ENCODE measurements at places on chromosomes 7 and 10. TPM values are rescaled to one million over a fixed set of nuclear protein-coding genes. Genes with fewer than 3 reads are reported as not detected.
A peak's percentile ranks its signal among the peaks of the same experiment; 100 is the strongest.

- H3K4me1 ChIP-seq, result no peaks in the 10 kb centered on the region
- H3K4me3 ChIP-seq, result no peak overlapping the region
- H3K27me3 ChIP-seq, result no peaks in the 10 kb centered on the region
- no peak overlapping the region for H3K27ac ChIP-seq
- H3K36me3 ChIP-seq, result no peaks in the 10 kb centered on the region
Observed at GRCh38 chr10:88507404-88507803, 75.7 kb downstream of the RNLS start.

DNA sequence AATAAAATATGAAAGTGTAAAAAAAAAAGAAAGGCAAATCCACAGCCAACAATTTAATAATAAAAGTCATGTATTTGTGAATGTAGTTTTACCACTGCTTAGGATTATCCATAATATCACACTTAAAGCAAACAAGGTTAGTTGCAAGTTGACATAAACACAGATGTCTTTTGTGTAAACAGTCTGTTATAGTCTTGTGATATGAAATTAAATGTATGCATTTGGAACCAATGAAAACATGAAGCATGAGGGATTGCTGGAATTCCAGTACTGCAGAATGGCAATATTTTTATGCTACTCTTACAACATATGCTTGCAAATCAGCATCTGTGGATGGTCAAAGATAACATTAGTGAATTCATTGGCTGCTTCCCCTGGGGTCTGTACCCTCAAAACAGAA, 148.1 kb downstream of the DNAJB9 start:
- H3K27ac ChIP-seq, result no peak overlapping the region
- H3K27me3 ChIP-seq, result no peaks in the 10 kb centered on the region

DNA sequence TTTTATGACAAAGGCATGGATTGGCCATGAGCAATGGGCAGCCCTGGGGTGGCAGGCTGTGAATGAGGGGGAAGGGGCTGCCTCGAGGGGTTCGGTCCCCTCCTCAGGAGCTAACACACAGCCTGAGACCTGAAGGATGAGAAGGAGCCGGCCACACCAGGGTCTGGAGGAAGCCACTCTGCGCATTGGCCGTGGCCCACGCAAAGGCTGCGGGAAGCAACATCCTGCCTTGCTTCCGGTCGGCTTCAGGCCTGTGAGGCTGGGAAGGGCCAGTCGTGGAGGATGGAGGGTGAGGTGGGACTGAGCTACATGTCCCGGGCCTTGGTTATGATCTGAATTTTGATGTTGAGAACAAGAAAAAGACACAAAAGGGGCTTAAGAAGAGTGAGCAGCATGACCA, 49.4 kb downstream of the RGS10 start:
- no peak overlapping the region for H3K4me3 ChIP-seq
- H3K27me3 ChIP-seq, result no peaks in the 10 kb centered on the region
- no peaks in the 10 kb centered on the region for H3K36me3 ChIP-seq
- H3K4me1 ChIP-seq, result peaks cover 30% of the 10 kb centered on the region

PPP1R9A gene
- total RNA-seq, result not detected

GRCh38 chr10:18325889-18326531, 185.8 kb downstream of the CACNB2 start:
- peak overlapping the region; percentile 35 for H3K27ac ChIP-seq
- H3K36me3 ChIP-seq, result no peaks in the 10 kb centered on the region
- DNase-seq, result peak; percentile 47

DNA sequence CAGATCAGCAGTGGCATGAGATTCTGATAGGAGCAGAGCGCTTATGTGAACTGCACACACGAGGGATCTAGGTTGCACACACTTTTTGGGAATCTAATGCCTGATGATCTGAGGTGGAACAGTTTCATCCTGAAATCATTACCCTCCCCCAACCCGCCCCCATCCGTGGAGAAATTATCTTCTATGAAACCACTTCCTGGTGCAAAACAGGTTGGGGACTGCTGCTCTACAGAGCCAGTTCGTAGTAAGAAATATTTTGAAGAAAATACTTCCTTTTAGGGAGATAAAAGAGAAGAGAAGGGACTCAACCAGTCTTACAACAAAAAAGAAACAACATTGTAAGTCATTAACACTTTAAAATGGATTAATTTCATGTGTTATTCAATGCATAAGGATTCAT, 1308.2 kb downstream of the GATA3 start:
- no peak overlapping the region for H3K27ac ChIP-seq
- no peak for DNase-seq
- H3K4me1 ChIP-seq, result no peaks in the 10 kb centered on the region
- H3K36me3 ChIP-seq, result no peaks in the 10 kb centered on the region

GALNT17 gene
- total RNA-seq, result not detected

TNS3 gene
- 64.3 TPM for total RNA-seq
